ENCODE measurements at places on chromosomes 1 and 21. TPM values are rescaled to one million over a fixed set of nuclear protein-coding genes. Genes with fewer than 3 reads are reported as not detected.

The HSD3B2 gene
- total RNA-seq: not detected

The UTS2 gene
- total RNA-seq: not detected

The LYSMD1 gene
- total RNA-seq: 11.7 TPM

The SYT14 gene
- 0.48 TPM for total RNA-seq

The SLC1A7 gene
- not detected for total RNA-seq

The TIE1 gene
- 2.8 TPM for total RNA-seq

The PADI2 gene
- 2.3 TPM for total RNA-seq

The IGSF9 gene
- total RNA-seq: 0.13 TPM

The RNF186 gene
- total RNA-seq: not detected

The PDZK1IP1 gene
- not detected for total RNA-seq

The C8A gene
- not detected for total RNA-seq

The OR2L5 gene
- not detected for total RNA-seq

The HSD3B1 gene
- total RNA-seq: 0.39 TPM

The GNG5 gene
- total RNA-seq: 85.3 TPM

The TSPAN1 gene
- total RNA-seq: 2.0 TPM

The SPATA46 gene
- total RNA-seq: not detected

The SFN gene
- 7.0 TPM for total RNA-seq

The KCNE2 gene
- total RNA-seq: not detected

The MSH4 gene
- not detected for total RNA-seq

The LCE3E gene
- not detected for total RNA-seq

The ETNK2 gene
- total RNA-seq: 8.7 TPM

Measured in epithelial cell of alveolus of lung (primary cell).